ENCODE measurements at places on chromosomes 16 and 17.

DNA sequence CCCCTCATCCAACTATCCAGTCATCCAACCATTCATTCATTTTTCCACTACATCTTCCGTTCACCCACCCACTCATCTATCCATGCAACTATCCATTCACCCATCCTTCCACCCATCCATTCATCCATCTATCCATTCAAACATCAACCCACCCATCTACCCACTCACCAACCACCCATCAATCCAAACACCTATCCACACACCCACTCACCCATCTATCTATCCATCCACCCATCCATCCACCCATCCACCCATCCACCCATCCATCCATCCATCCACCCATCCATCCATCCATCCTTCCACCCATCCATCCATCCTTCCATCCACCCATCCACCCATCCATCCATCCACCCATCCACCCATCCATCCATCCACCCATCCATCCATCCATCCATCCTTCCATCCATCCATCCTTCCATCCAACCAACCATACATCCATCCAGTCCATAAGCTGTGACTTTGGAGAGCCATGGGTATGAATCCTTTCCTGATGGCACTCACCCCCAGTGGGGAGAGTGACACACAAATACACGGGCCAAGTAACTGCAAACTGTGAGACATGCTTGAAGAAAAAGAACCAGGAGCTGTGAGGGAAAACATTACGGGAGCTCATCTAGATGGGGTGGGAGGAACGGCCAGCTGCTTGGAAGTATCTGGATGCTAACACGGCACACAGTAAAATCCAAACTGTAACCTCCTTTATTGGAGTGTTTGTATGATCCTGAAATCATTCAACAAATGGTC is 100.0 kb upstream of the TNRC6C start:
- DNase-seq = no peak

GRCh38 chr17:2181897-2182448 is 121.6 kb downstream of the SMG6 start:
- DNase-seq = no peak

DNA sequence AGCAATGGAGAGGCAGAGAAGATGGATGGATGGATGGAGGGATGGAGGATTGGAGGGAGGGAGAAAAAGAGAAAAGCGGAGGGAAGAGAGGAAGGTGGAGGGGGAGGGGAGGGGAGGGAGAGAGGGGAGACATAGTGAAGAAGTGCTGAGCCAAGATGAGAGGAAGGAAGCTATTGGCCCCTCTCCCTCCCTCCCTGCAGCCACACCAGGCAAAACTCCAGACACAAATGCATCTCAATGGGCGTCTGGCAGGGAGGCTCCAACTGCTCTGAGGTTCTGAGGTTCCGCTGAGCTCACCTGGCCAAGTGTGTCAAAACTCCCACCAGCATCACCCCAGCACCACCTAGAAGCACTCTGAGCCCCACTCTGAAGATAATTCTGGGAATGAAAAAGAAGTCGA is 26.9 kb upstream of the PHB1 start:
- no peak for DNase-seq

- no peak for DNase-seq
Observed at GRCh38 chr17:82661717-82662683, 13.8 kb upstream of the WDR45B start.

DNA sequence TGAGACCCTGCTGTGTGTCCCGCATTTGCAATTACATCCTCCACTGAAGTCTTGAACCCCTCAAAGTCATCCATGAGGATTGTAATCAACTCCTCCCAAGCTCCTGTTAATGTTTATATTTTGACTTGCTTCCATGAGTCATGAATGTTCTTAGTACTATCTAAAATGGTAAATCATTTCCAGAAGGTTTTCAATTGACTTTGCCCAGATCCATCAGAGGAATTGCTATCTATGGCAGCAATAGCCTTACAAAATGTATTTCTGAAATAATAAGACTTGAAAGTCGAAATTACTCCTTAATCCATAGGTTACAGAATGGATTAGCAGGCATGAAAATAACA is 2.5 kb upstream of the C16orf87 start:
- DNase-seq = no peak

DNA sequence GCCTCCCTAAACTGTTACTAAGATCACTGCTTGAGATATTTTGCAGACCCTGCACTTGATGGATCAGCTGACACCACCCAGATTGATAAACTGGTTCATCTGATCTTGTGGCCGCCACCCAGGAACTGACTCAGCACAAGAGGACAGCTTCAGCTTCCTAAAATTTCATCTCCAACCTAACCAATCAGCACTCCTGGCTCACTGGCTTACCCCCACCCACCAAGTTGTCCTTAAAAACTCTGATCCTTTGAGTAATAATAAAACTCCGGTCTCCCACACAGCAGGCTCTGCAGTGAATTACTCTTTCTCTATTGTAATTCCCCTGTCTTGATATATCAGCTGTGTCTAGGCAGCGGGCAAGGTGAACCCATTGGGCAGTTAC is 174.8 kb downstream of the UTP18 start:
- DNase-seq = no peak

DNA sequence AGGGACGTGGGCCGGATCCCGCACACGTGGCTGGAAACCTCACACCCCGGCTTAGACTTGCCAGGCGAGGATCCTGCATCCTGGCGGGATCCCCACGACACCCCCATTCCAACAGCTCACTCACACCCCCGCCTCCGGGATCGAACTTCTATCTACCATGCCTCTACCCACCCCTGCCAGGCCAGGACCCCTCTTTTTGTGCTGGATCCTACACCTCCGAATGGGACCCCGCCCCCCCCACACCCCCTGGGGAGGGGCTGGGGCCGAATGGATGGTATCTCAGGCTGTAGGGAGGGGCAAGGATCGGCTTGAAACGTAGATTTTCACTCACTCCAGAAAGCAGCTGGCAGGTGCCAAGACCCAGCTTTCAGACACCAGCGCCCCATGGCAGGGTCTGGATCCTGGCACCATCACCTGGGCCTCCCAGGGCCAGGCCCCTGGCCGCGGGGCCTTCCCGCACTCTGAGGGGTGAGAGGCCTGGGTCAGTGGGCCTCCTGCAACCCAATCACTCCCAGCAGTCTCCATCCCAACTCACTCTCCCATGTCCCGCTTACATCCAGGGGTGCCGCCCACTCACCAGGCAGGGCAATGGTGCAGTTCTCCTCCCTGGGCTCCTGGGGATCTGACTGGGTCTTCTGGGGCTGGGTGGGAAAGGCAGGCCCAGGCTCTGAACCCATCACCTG is 6.7 kb downstream of the PRSS36 start:
- no peak for DNase-seq

DNA sequence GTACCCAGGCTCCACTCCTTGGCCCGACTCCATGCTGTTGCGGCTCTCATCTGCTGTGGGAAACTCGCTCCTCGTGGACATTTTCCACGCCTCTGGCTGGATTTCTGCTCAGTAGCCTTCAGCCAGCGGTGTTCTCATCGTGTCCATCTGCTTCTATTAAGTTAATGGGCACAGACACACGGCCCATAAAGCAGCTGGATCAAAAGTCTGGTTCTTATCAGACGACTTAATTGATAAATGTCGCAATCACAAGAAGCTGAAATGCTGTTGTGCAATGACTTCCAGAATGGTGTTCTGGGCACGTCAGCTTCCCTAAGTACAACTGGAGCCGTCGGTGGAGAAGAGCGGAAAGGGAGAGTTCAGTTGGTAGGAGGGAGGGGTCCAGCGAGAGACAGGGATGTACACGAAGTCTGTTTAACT is 211.7 kb upstream of the CHMP6 start:
- no peak for DNase-seq

DNA sequence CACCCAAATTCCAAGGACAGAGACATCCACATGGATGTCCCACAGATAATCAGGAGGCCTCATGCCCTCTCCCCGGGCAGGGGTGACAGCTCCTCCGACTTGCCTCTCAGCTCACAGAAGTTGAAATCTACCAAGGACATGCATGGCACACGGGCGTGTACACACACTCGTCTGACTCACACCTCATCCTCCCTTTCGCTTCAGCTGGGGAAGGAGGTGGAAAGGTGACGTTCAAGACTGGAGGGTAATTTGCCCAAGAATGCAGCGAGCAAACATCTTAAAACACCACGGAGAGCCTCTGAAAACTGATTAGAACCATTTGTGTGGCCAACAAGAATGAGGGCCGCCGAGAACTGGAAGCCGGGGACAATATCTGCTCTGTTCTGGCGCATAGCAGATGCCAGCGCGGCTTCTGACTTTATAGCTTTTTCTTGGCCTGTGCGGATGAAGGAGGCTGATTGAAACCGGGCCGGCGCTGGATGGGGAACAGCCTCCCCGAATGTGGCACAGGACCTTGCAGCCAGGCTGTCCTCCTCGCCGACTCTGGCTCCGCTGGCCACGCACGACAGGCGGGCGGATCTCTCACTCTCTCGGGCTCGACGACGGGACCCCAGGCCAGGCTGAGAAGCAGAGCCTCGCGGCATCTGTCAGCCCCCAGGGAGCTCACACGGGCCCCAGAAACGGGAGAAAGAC is 100.9 kb downstream of the C16orf95 start:
- no peak for DNase-seq

GRCh38 chr17:50661795-50662391 is 27.2 kb downstream of the ABCC3 start:
- DNase-seq = no peak

DNA sequence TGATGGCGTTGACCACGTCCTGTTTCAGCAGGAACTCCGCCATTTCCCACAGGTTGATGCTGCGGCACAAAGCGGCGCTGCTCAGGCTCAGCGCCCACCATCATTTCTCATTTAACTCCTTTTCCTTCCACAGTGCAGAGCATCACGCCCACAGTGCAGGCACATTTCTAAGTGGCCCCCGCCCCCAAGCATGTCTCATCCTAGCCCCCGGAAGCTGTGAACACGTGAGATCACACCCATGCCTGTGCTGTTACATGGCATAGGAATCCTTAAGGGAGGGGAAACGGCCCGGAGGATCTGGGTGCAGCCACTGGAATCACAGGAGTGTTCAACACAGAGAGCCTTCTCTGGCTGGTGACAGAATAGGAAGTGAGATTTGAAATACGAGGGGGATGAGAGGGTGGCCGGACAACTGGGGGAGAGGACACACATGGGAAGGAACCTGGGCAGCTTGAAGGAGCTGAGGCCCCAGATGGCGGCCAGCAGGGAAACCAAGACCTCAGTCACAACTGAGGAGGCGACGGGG is 4.7 kb downstream of the NAGPA start:
- DNase-seq = no peak

All from CMK (cell line).